HFFc6 (cell line): ENCODE measurements at places on chromosomes 4 and X. TPM values are rescaled to one million over a fixed set of nuclear protein-coding genes. Genes with fewer than 3 reads are reported as not detected.

COX7B2 gene
- not detected in 2 replicates for total RNA-seq

FNIP2 gene
- 16.0 to 19.2 TPM (median 18.0 TPM) in 3 replicates for total RNA-seq

GSX2 gene
- total RNA-seq = not detected in 3 replicates

- DNase-seq = peak; percentile 57
These were observed 46.0 kb downstream of the SEPSECS start for GRCh38 chr4:25113915-25114904.

DNA sequence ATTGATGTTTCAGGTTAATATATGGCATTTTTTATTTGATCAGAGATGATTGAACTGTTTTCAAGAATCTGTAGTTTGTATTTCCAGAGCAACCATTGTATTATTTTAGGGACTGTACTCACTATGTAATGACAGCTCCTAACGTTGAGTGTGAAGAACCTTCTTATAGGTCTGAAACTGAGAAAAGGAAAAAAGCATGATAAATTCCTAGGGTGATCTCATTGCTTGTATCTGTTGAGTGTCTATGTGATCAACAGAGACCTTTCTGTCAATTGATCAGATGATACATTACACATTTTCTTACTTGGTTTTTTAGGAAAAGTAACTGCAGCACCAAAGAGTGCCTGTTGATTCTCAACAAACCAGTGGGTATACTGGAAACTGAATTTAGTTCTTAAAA lies 40.2 kb downstream of the SEC24B start:
- no peak for DNase-seq
